ENCODE measurements at places on chromosomes 11 and 22.

DNA sequence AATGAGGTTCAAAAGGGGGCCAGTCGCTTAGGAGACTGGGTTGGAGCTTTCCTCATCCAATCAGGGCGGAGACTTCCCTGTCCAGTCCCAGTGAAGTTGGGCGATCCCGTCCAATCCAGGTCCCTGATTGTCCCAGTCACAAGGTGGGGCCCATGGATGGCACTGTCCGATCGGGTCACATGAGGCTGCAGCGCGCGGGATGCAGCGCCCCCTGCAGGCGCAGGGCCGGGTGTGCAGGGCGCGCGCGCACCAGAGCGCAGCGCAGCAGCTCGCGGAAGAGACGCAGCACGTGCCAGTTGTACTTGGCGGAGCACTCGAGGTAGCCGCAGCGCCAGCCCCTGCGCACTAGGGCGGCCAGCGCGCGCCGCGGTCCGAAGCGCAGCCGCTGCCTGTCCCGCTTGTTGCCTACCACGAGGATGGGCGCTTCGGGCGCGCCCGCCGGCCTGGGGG lies 2.3 kb downstream of the RASL10A start:
- H3K4me1 ChIP-seq, result peaks cover 17% of the 10 kb centered on the region
- H3K27me3 ChIP-seq, result peaks cover 48% of the 10 kb centered on the region

DNA sequence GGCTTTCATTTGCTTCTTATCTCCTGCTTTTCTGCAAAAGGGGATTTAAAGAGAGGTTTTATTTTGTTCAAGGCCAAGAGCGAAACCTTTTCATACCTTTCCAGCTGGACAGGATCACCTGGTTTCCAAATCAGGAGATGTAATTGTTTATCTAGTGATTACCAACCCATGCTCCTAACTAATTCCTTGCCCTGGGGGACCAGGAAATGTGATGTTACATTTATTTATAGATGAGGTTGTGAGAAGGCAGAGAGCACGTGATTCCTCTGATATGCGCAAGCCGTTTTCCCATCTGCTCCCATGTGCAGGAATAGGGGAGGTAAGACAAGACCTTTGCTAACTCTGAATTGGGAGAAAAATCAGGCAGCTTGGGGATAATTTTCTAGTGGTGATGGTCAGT lies 507.2 kb upstream of the LARGE1 start:
- no peaks in the 10 kb centered on the region for H3K27me3 ChIP-seq
- H3K4me3 ChIP-seq, result no peak overlapping the region
- H3K27ac ChIP-seq, result no peak overlapping the region

GRCh38 chr11:14905104-14906033 lies 13.3 kb upstream of the CYP2R1 start:
- peak; percentile 75 for DNase-seq
- H3K4me1 ChIP-seq, result peaks cover 41% of the 10 kb centered on the region
- H3K36me3 ChIP-seq, result peaks cover 9% of the 10 kb centered on the region

DNA sequence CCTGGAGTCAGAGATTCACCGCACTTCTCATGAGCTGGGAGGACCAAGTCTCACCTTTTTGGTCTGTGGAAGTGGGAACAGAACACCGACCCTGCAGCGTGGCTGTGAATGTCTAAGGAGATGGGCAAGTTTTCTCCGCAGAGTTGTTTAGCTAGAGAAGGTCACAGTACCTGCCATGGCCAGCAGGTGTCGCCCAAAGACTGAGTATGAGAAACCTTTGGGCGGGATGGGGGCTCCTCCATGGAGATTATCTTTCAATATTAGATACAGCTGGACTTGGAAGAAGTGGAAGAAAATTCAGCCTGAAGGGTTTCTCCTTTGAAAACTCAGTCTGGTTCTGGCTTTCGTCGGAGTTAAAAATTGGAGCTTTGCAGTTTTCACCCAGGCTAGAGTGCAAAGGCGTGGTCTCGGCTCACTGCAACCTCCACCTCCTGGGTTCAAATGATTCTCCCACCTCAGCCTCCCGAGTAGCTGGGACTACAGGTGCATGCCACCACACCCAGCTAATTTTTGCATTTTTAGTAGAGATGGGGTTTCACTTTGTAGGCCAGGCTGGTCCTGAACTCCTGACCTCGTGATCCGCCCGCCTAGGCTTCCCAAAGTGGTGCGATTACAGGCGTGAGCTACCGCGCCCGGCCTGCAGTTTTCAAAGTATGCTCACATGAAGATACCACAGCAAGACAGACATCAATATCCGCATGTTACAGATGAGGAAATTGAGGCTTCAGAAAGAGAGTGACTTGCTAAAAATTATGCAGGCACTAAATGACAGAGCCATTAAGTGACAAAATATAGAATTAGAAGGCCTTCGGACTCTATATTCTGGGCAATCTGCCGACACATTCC lies 10.7 kb upstream of the DSCAML1 start:
- peaks cover 21% of the 10 kb centered on the region for H3K27me3 ChIP-seq
- peaks cover 7% of the 10 kb centered on the region for H3K4me1 ChIP-seq
- no peak overlapping the region for H3K4me3 ChIP-seq
- peak; percentile 55 for DNase-seq
- H3K36me3 ChIP-seq, result no peaks in the 10 kb centered on the region

DNA sequence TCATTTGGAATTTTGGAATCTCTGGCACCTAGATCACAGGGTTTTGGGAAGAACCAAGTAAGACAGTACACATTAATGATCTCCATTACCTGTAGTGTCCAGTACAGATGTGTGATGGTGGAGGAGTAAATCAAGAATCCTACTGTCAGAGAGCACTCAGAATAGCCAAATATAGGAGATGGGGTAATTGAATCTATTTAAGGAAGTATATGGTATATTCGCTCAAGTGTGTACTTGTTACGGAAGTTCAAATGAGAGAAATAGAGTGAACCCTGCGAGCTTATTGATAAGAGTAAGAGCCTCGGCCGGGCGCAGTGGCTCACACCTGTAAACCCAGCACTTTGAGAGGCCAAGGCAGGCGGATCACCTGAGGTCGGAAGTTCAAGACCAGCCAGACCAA lies 2.2 kb downstream of the SPCS2 start:
- peaks cover 20% of the 10 kb centered on the region for H3K36me3 ChIP-seq
- no peaks in the 10 kb centered on the region for H3K27me3 ChIP-seq
- peaks cover 81% of the 10 kb centered on the region for H3K4me1 ChIP-seq
- H3K27ac ChIP-seq, result peak overlapping the region; percentile 75

- H3K36me3 ChIP-seq, result no peaks in the 10 kb centered on the region
- H3K4me1 ChIP-seq, result no peaks in the 10 kb centered on the region
- H3K27ac ChIP-seq, result no peak overlapping the region
Observed at GRCh38 chr11:8747173-8747572, 64.6 kb downstream of the RPL27A start.

DNA sequence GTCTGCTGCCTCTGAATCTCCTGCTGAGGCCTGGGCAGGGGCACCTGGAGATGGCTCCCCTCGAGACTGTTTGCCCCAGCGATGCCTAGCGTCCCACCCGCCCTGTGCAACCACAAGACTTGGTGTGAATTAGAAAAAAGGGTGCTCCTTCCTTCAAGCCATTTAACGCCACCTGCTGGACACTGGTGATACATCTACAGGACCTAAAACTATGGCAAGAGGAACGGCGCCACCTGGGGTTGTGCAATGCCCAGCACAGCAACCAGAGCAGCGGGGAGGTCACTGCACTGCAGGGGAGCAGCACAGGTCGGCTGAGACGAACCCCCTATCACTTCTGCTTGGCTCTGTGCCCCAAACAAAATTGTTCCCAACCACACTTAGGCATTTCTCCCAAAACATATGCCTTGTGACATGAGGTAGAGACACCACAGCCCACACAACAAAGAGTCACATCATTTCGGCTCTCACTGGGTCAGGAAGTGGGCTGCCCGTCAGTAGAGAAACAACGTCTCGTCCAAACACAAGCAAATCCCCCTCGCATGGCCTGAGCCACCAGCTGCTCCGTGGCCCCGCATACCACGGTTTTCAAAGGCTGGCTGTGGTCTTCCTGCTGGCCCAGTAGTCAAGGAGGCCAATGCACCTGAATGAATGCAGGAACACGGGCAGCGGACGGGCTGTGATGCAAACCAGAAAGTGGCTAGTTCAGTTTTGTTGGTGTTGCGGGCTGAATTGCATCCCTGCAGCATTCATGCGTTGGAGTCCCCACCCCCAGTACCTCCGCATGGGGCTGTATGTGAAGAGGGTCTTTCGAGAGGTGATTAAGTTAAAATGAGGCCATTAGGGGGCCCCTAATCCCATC lies 171.9 kb downstream of the SHANK2 start:
- H3K27me3 ChIP-seq, result peaks cover 23% of the 10 kb centered on the region
- H3K27ac ChIP-seq, result no peak overlapping the region
- no peak overlapping the region for H3K4me3 ChIP-seq
- H3K4me1 ChIP-seq, result no peaks in the 10 kb centered on the region
- H3K36me3 ChIP-seq, result peaks cover 3% of the 10 kb centered on the region

GRCh38 chr11:134250246-134250645 lies 2.9 kb downstream of the THYN1 start:
- H3K27me3 ChIP-seq, result no peaks in the 10 kb centered on the region
- DNase-seq, result no peak
- no peak overlapping the region for H3K27ac ChIP-seq
- peaks cover 31% of the 10 kb centered on the region for H3K36me3 ChIP-seq
- H3K4me3 ChIP-seq, result no peak overlapping the region
- H3K4me1 ChIP-seq, result peaks cover 37% of the 10 kb centered on the region

DNA sequence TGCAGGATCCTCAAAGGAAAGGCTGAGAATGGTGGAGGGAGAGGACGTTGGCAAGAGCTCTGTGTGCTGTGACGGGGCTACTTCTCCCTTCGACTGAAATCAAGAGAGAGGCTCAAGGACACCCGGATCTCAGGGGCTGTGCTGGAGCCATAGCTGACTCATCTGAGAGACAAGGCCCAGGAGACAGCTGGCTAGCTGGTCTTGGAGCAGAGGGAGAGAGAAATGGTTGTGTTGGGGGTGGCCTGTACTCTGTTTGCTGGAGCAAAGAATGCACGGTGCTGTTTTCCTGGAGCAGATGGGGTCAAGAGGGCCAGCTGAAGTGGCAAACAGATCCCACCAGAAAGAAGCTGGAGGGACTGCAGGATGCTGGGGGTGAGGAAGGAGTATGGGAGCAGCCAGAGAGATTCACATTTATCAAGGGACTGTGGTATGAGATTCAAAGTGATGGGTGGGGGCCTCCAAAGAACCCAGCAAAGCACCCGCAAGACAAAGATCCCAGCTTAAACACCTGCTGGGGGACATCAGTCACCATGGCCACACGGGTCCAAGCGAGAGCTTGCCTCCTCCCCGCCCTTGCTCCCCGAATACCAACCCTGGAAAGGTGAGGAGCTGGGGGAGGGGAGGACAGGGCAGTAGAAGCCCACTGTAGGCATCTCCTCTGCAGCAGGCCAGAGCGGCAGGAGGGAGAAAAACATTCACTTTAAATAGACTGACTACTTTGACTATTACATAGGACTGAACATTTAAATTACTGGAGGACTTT lies 40.8 kb downstream of the MAP6 start:
- H3K4me1 ChIP-seq, result no peaks in the 10 kb centered on the region
- H3K27ac ChIP-seq, result no peak overlapping the region
- no peak for DNase-seq
- no peak overlapping the region for H3K4me3 ChIP-seq
- H3K27me3 ChIP-seq, result peaks cover 48% of the 10 kb centered on the region

- no peak for DNase-seq
- H3K27ac ChIP-seq, result no peak overlapping the region
- no peaks in the 10 kb centered on the region for H3K36me3 ChIP-seq
- H3K4me3 ChIP-seq, result no peak overlapping the region
Observed at GRCh38 chr22:27719535-27720227, 81.9 kb downstream of the MN1 start.

DNA sequence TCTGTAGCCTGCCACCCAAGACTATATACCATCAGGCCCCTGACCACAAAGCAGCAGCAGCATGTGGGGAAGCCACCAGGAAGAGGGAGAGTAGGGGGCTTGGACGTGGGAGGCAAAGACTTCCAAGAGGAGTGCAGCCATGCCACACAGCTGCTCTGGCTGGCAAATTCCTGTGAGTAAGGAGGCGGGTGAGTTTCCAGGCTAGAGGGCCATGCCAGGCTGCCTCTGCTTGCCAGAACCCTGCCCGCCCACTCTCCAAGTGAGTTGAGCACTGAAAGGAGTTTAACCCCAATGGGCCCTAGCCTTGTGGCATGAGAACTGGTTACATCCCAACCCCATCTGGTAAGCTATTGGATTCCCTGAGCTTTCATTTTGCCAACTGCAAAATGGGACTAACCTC lies 4.7 kb upstream of the DGAT2 start:
- H3K36me3 ChIP-seq, result peaks cover 3% of the 10 kb centered on the region
- peaks cover 14% of the 10 kb centered on the region for H3K27me3 ChIP-seq
- no peak for DNase-seq
- H3K4me3 ChIP-seq, result no peak overlapping the region

GRCh38 chr11:92770981-92771380 lies 198.5 kb upstream of the MTNR1B start:
- H3K4me3 ChIP-seq, result no peak overlapping the region
- no peak overlapping the region for H3K27ac ChIP-seq
- peaks cover 10% of the 10 kb centered on the region for H3K27me3 ChIP-seq
- DNase-seq, result no peak

DNA sequence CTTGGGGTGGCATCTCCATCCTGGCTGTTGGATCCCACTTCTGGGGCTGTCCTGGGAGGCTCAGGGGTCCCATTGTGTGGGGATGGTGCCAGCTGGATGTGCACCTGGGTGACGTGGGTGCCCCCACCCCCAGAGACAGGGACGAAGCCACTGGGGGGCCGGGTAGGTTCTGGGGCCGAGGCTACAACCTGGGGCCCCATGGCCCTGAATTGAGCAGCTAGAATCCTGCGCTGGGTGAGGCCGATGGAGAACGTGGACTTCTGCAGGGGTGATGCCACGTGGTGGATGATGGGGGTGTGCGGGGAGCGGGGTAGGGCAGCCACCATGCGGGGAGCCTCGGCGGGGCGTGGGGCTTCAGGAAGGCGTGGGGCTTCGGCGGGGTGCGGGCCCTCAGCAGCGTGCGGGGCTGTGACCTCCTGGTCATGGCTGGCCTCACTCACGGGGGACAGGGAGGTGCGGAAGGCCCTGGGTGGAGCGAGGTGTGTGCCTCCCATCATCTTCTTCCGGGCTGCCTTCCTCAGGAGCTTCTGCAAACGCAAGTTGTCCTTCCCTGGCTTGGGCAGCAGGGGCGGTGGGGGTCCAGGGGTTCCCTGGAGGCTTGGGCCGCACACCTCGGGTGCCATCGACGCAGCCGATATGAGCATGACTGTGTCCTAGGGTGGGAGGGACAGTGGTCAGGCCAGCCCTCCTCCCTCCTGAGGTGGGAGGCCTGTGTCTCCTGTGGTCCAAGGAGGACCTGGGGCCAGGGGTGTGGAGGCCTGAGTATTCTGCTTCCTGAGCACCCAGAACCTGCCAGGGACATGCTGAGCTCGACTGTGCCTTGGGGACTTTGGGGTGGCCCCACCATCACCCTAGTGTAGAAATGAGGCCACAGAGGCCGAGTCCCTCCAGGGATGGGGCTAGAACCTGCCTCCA lies 1.5 kb downstream of the PRR33 start:
- peaks cover 17% of the 10 kb centered on the region for H3K36me3 ChIP-seq
- H3K4me1 ChIP-seq, result peaks cover 18% of the 10 kb centered on the region
- DNase-seq, result no peak
- H3K27me3 ChIP-seq, result no peaks in the 10 kb centered on the region

Measured in central memory CD8-positive, alpha-beta T cell (primary cell).